ENCODE measurements at places on chromosomes 7 and 10.

DNA sequence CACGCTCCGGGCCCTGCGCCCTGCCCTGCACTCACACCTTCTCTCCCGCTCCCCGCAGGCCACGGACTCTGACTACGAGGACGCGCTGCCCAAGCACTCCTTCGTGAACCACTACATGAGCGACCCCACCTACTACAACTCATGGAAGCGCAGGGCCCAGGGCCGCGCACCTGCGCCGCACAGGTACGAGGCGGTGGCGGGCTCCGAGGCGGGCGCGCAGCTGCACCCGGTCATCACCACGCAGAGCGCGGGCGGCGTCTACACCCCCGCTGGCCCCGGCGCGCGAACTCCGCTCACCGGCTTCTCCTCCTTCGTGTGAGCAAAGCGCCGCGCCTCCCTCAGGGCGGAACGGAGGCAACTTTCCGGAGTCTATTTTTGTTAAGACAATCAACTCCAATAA is 417.0 kb upstream of the FOXK1 start:
- DNase-seq = no peak

- no peak for DNase-seq
Measured at GRCh38 chr10:70910486-70911341, 22.3 kb upstream of the PCBD1 start.

DNA sequence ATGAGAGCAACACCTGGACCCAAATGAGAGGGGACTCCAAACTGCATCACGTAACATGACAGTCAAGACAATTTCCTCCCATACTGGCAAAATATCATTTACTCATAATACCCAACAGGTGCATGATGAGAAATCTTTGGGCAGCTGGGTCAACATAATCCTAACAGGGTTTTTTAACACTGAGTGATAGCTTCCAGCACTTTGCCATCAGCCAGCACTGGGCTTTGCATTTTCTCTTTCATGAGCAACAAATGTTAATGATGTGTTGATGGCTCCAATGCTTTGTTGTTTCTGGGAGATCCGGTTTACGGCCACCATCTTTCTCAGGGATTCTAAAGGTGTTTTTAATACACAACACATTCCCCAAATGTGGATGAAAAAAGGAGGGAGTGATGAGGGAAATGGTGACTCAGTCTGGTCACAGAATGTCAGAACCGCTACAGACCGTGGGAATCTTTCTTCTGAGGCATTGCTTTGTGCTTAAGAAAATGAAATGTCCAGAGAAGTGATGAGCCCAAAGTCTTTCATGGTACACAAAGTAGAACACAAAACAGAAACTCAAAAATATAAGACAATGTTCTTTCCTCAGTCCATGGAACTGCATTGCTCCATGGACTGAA is 705.7 kb upstream of the IGFBP3 start:
- DNase-seq = peak; percentile 76

DNA sequence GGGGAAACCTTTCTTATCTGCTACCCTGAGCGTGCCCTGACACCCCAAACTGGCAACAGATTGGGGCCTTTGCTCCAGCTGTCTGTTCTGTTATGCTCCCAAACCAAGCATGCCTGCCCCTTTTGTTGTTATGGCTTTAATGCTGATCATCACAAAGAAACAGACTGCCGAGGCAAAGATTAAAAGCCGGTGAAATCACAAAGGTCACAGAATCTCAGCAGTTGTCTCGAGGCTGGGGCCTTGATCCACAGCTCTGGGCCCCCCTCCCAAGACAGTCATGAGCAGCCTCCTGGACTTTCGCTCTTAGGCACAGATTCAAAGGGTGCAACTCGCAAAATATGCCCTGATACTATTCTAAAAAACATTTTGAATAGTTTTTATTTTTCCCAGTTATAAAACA is 65.6 kb downstream of the STRA8 start:
- DNase-seq = peak; percentile 21

DNA sequence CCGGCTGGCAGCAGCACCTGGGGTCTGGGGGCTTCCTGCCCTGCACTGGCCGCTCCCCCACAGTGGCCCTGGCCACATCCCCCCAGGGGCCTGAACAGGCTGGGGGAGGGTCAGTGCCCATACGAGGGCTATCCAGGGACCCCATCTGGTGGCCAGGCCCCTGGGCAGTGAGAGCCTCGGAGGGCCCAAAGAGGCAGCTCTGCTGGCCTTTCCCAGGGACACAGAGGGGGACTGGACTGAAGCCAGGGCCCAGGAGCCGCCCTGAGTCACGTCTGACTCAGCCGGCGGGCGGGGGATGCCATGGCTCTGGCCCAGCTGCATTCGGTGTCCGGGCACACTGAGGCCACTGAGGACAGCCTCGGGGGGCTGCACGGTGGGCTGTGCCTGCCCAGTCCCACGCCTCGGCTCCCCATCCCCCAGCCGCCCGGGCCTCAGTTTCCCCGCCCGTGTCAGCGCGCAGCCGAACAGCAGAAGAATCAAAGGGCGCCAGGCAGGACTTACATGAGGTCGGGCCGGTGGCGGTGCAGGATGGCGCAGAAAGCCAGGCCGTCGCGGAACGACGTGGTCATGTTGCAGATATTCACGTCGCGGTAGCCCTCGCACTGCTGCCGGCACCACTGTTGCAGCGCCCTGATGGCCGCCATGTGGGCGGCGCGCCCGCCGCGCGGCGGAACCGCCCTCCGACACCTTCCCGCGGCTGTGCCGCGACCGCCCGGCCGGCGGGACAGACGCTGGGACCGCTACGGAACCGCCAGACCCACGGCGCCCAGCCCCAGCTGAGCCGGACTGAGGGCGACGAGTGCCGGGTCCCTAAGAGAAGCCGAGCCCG is at the start of gene MICALL2:
TSS of gene MICALL2 (minus strand) at position 788 of the 829 bp plus-strand sequence. CDS start at position 644, 144 bp downstream.
- DNase-seq = peak; percentile 75

DNA sequence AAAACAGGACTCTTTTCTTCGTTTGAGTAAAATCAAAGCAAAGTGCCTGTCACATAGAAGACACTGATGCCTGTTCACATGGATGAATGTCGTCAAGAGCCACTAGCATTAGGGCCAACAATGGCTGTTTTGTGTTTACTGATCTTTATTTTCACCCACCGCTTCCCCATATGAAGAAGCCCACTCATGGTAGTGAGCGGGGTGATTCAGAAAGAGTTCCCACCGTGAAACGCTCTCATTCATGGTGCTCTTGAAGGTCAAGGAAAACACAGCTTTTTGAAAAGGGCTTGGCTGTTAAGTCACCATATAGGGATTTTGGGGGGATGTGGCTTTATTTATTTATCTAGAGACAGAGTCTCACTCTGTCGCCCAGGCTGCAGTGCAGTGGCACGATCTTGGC is 12.5 kb downstream of the PROSER2 start:
- no peak for DNase-seq

- no peak for DNase-seq
Measured at GRCh38 chr7:26370011-26370410, 78.3 kb downstream of the SNX10 start.

DNA sequence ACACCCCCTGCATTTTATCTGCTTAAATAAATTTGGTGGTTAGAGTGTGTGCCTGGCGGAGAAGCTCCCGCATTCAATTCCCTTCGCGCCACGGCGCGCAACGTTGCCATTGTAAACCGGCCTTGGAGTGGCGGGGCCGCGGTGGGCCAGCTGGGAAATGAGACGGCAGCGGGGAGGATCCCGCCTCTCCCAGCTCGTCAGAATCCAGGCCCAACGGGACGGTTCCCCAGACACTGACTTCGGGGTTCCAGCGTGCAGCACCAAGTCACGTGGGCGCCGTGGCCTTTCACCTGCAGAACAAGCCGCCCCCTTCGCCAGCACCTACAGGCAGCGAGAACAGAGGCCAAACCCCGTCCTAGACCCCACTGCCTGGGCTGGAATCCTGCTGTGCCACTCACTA is 103.4 kb downstream of the GRID1 start:
- peak; percentile 47 for DNase-seq

GRCh38 chr10:5490032-5490431 is 9.3 kb downstream of the CALML5 start:
- DNase-seq = no peak

DNA sequence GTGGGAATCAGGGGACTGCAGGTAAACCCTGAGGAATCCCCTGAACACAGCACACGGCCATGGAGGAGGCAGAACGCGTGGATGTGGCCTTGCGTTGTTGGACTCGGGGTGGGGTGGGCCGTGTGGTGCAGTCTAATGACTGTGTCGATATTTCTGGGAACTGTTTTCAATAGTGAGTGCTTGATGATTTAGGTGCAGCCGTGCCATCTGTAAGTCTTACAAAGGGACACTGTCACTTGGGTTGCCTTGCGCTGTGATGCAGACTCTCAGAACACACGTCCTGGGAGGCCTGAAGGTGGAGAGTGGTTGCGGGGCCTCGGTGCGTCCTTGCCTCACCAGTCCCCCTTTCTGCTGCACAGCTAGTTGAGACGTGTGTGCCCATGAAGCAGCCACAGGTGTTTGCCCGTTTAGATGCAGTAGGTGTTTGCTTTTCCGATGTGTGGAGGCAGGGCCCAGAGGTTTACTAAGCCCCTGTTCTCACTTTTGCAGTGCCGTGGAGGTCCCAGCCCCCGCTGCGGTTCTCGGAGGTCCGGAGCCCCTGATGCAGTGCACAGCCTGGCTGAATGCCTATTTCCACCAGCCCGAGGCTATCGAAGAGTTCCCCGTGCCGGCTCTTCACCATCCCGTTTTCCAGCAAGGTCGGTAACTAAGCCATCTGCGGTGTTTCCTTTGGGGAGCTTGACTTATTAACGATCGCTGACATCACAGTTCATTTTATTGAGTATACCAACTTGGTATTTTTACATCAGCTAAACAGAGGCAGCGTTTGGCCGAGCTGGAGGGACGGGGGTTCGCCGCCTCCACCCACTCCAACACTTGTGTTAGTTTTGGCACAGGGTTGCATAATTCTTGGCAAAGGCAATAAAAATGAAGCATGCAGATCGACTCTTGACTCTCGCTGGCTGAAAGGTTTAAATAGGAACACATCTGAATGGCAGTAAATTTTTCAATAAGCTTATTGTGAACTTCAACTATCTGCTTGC is 240.7 kb downstream of the MGMT start:
- peak; percentile 36 for DNase-seq

GRCh38 chr10:106327747-106328146 is 836.8 kb downstream of the SORCS1 start:
- DNase-seq = no peak

GRCh38 chr7:102260856-102261255 is 25.8 kb upstream of the SH2B2 start:
- peak; percentile 71 for DNase-seq

GRCh38 chr10:103618575-103619423 is 125.3 kb downstream of the NEURL1 start:
- no peak for DNase-seq

DNA sequence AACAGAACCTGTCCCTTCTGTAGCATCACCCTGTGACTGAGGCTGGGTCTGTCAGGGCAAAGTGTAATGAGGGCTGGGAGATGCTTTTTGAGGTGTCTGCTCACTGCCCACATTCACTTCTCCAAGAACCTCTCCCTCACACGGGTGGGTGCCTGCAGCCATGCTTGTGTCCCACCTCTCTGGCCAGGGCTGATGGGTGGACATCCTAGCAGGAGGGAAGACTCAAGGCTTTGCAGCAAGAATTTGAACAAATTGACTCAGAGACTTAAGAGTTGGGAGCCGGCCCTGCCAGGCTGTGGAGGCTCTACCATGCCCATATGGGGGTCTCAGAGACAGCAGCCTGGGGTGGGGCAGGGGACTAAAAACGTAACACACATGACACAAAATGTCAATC is 33.4 kb downstream of the GOLGA7B start:
- no peak for DNase-seq

GRCh38 chr7:47506382-47507339 is 75.2 kb downstream of the TNS3 start:
- DNase-seq = no peak

DNA sequence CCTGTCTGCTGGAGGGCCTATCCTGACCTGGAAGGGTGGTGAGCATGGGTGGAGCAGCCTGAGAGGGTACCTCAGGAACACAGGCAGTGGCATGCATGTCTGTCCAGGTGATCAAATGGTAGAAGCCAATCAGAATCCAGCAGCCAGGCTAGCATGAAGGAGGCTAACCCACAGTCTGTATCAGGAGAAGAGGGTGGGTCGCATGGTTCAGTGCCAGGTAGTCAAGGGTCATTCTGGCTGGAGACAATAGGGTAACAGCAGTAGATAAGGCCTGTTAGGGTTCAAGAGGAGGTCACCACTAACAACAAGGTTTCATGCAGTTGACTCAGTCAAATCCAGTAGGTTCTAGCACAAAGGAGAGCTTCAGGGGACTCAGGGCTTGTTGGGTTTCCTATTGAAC is 10.4 kb downstream of the ALDH18A1 start:
- no peak for DNase-seq
